ENCODE measurements at places on chromosomes 11 and 22.

DNA sequence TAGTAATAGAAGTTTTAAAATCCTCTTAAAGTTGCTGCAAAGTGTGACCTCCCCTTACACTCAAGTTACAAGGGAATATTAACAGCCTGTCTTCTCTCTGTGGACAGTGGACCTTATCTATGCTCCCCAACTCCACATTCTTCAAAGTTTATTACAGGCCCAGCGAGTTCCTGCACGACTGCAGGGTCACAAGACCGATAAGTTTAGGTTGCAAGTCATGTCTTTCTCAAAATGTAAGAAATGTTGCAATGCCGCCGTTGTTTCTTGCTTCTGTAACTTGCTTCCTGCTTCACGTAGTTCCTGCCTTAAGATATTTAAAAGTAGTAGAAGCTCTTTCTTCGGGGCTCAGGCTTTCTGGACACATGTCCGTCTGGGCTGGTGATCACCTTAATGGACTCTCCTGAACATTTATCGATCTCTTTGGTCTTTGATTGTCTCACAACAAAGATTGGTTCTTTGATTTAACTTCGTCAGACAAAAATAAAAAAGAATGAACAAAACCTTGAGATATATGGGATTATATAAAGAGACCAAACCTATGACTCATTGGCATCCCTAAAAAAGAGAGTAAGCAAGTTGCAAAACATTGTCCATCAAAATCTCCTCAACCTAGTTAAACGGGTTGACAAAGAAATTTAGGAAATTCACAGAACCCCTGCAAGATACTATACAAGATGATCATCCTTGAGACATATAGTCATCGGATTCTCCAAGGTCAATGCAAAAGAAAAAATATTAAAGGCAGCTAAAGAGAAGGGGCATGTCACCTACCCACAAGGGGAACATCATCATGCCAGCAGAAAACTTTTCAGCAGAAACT is 45.4 kb upstream of the GLYAT start:
- no peak for DNase-seq

DNA sequence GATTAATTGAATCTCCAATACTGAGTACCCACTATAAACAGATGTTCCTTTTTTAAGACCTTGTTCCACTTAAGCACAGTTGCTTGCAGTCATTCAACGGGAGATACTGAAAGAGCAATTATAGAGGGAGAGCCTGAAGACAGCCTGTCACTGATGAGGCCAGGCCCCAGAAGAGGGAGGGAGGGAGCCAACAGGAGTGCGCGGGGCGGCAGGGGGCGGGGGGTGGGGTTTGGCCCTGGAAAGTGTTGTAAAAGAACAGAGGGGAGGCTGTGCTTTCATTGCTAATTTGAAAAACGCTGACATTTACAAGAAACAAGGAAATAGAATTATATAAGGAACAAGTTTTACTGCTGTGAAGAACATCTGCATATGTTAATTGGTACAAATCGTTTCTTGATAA is 53.1 kb downstream of the MAP6 start:
- DNase-seq: no peak

DNA sequence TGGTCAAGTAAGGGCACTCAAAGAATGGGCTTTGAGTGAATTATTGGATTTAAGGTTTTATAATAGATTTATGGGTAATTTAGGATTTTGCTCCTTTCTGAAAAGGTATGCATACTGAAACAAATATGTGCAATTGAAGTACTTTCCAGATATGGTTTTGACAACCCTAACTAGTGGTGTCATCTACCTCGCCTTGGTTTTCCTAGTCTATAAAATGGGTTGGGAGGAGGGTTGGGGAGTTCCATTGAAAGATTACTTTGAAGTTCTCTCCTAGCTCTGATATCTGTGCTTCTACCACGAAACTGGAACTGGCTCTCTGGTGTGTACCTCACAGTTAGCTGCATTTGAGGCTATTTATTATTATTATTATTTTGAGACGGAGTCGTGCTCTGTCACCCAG is 431 bp upstream of the SPTBN2 start:
- no peak for DNase-seq

DNA sequence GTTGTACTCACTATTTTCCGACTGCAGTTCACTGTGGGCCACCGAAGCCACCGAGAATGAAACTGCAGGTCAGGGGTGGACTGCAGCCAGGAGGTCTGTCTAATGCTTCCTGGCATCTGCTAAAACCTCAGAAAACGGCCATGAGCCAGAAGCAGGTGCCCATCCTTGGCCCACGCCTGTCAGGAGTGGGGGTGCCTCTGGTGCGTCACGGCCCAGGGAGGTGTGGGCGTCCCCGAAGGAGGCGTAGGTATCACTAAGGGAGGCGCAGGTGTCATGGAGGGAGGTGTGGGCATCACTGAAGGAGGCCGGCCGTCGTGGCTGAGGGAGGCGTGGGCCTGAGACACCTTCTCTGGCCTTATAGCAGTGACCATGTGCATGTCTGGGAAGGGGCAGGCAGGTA is 456.2 kb downstream of the TBC1D22A start:
- DNase-seq: no peak

DNA sequence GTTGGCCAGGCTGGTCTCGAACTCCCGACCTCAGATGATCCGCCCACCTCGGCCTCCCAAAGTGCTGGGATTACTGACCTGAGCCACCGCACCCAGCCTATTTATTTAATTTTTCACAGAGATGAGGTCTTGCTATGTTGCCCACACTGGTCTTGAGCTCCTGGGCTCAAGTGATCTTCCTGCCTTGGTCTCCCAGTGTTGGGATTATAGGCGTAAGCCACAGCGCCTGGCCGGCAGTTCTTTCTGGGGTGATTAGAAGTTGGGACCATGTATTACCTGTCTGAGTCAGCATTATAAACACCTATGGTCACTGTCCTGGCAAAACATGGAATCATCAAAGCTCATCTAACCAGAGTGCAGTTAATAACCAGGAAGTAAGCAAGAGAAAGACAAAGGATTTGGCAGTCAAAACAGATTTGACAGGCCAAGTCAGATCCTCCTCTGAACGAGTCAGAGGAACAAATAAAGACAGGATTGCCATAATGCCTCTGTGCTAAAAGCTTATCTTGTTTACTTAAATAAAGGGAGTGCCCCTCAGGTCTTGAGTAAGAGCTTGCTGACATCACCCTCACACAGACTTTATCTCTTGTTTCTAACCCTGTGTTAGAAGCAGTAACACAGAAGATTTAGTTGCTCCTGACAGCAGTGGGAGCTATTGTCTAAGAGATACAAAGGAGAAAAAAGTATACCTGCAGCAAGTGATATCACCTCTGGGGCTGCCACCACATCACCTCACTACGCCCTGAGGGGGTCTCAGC is 3.7 kb downstream of the SERPIND1 start:
- no peak for DNase-seq

GRCh38 chr11:27698872-27699241 is 1.4 kb downstream of the BDNF start:
- peak; percentile 33 for DNase-seq

DNA sequence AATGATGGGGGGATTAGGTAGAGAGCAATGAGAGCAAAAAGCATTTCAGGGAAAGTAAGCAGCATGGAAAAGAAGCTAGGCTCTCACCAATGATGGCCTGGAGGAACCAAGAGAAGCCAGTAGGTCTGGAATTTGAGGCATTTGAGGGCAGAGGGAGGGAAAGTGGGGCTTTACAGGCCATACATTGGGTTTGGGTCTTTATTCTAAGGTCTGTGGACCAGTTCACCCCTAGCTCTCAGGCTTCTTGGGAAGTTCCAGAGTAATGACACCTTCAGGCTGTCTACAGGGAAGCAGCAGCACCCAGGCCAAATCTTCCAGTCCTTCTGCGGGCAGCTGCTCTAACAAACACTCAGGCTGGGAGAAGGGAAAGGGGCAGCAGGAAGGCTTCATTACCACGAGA is 29.4 kb downstream of the ARFGAP2 start:
- no peak for DNase-seq

- DNase-seq: no peak
Measured at GRCh38 chr11:128171506-128171905, 415.9 kb downstream of the ETS1 start.

DNA sequence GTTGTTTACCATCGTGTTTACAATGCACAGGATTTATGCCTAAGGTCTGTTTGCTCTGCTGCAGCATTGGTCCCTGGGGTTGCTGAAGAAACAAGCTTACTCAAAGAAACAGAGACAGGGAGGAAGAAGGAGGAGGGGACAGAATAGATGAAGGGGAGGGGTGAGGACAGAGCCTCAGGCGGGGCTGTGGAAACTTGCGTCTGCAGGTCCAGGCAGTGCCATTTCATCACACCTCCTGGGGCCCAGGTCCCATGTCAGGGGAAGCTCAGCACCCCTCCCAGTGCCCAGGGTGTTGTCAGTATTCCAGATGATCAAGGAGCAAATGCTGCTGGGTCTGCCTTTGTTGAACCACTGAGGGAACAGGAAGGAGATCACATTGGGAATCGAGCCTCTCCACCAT is 1406.8 kb downstream of the TBC1D22A start:
- DNase-seq: no peak

All from stimulated activated CD4-positive, alpha-beta T cell treated with anti-CD3 and anti-CD28 coated beads, Interleukin-12 subunit alpha, Interleukin-12 subunit beta, amount 100 ng/mL, for 24 hours (primary cell).